Astrocyte of the spinal cord (primary cell): ENCODE measurements at places on chromosomes 6 and 20.

GRCh38 chr6:3698021-3698420, 53.5 kb downstream of the PXDC1 start:
- DNase-seq = no peak

GRCh38 chr6:116933485-116933884, 56.4 kb downstream of the RFX6 start:
- no peak for DNase-seq

- DNase-seq = peak; percentile 50
Observed at GRCh38 chr6:82906489-82906888, 159.2 kb downstream of the UBE3D start.

GRCh38 chr6:67916399-67916798, 718.7 kb upstream of the ADGRB3 start:
- DNase-seq = peak; percentile 68

GRCh38 chr6:157403686-157404051, 22.7 kb downstream of the ZDHHC14 start:
- DNase-seq = no peak

- no peak for DNase-seq
Observed at GRCh38 chr20:54497931-54498718, 22.7 kb downstream of the DOK5 start.

DNA sequence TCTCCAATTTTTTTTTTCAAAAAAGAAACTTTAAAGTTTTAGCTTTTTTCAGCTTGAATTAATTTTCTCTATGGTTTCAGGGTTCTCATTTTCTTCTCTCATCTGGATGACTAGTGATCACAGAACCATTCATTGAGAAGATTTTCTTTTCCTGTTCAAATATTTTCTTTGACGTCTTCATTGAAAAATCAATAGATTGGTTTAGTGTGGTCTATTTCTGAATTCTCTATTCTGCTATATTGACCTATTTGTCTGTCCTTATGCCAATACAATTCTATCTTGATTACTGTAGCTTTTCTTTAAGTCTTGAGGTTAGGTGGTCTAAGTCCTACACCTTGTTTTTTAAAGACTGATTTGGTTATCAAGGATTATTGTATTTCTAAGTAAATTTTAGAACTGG, 150.2 kb upstream of the MAN1A1 start:
- no peak for DNase-seq

DNA sequence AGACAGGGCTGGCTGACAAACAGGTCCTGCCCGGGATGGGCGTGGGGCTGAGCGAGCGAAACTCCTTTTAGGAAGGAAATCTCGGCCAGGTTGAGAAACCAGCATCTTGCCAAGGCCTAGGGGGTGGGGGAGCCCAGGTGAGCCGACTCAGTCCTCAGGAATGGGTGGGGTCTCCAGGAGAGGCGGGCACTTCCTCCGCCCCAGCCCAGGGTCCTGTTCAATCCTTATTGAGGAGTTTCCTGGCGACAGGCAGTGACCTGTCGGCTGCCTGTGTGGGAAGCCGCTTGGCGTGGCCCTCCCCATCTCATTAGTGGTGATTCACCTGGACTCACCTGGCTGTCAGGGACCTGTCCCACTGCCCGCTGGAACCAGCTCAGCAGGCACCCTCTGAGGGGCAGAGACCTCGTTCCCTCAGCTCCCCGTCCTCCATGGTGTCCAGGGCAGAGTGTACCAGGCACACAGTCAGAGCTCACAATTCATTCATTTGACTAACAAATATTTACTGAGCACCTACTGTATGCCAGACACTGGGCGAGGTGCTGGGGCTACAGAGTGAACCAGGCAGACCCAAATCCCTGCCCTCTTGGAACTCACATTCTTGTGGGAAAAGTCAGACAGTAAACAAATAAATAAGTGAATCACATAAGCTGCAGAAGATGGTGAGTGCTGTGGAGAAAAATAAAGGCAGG, 51.1 kb downstream of the FGD2 start:
- DNase-seq = no peak

GRCh38 chr6:158661156-158661685, 11.4 kb downstream of the SYTL3 start:
- DNase-seq = no peak

DNA sequence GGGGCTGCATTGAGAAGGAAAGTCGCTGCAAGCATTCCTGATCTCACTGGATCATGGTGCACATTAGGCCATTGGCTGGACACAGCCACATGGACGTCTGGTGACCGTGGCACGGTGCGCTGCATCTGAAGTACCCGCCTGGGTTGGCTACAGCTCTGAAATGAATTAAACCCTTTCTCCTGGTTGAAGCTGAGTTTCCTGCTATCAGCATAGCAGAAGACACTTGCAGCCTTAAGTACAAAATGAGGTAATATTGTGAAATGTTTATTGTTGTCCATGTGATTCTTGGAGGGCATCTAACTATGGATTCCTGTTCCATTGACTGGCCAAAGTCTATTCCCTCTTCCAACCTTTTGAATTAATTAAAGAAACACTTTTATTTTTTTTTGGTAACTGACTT, 89.8 kb upstream of the ADTRP start:
- DNase-seq = no peak
